ENCODE measurements at places on chromosomes 12 and 14.

GRCh38 chr12:89884952-89885351 lies 176.3 kb upstream of the ATP2B1 start:
- no peak for DNase-seq

DNA sequence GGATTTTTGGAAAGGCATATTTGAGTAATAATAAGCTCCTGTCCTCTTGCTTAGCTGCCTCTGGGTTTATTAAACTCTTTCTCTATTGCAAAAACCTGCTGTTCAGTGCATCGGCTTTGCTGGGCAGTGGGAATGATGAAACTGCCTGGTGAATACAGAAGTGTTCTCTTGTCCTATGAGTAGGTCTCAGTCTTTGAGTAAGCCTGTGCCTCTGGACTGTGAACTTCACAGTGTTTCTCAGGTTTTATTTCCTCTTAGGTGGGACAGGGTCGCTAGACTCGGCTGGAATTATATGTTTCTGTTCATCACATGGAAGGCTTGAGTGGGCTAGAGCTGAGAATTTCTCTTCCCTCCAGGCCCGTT lies 46.4 kb downstream of the CRADD start:
- no peak for DNase-seq

DNA sequence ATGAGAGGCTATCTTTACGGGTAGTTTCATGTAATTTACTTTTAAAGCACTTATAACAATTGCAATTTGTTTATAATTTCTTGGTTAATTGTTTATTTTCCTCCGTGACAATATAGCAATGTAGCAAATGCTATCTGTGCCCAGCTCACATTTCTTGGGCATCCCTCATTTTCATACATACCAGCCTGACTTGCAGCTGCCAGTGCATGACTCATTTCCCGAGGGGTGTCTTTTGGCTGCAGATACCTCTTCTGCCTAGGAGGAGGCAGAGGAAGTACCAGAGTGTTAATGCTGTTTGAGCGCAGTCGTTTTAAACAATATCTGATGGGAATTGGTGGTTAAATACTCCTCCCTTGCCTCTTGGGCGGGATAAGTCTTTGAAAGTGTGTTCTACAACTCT lies 104.2 kb upstream of the ABCD2 start:
- peak; percentile 16 for DNase-seq

DNA sequence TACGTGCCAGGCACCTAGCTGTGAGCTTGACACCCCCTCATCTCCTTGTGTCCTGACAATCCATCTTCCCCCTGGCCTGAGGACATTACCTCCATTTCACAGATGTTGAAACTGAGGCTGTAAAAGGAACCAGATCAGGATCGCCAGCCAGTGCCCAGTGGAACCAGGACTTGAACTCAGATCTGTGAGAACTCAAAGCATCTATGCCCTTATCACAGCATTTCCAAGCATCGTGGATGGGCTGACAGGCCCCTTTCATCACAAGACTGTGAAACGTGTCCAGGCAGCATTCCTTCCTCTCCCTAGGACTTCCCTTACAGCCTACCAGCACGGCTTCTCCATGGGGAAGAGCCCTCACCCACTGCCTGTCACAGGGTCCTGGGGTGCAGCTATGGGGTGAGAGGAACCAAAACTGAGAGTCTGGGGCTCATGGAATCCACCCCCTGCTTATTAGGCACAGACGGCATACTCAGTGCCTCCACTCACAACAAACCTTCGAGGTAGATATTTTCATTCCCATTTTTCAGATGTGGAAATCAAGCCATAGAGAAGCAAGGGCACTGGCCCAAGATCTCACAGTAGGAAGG lies 26.9 kb downstream of the CMKLR1 start:
- DNase-seq: no peak

DNA sequence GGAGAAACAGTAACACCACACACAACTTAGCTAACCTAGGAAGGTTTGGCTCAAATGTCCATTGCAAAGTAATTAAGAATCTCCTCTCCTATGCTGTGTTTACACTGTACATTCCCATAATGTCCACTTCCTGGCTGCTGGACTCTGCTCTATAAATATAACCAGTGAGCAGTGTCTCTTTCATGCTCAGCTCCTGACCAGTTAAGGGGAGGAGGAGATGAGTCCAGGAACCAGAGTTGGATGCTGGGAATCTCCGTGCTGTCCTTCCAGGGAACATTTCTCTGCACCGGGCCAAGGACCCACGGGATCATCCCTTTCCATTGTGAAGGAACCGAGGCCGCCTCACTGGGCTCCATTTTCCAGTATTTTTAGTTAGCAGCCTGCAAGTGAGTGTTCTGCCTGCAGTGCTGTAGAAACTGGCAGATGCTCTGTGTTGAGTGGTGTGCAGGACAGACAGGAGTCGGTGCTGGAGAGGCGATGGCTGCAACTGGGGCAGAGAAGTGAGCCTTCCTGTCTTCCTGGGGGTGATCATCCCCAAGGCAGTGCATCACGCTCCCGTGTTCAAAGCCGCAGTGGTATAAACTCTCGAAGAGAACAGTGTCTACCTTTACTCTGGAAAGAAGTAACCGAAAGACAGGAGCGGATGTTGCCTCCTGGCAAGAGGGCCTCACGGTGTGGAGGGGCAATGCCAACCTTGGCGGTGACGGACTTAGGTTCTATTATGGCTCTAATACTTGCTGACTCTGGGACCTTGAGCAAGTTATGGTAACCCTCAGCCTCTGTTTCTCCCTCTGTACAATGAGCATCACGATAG lies 195.5 kb downstream of the CACNA1C start:
- DNase-seq: peak; percentile 67

DNA sequence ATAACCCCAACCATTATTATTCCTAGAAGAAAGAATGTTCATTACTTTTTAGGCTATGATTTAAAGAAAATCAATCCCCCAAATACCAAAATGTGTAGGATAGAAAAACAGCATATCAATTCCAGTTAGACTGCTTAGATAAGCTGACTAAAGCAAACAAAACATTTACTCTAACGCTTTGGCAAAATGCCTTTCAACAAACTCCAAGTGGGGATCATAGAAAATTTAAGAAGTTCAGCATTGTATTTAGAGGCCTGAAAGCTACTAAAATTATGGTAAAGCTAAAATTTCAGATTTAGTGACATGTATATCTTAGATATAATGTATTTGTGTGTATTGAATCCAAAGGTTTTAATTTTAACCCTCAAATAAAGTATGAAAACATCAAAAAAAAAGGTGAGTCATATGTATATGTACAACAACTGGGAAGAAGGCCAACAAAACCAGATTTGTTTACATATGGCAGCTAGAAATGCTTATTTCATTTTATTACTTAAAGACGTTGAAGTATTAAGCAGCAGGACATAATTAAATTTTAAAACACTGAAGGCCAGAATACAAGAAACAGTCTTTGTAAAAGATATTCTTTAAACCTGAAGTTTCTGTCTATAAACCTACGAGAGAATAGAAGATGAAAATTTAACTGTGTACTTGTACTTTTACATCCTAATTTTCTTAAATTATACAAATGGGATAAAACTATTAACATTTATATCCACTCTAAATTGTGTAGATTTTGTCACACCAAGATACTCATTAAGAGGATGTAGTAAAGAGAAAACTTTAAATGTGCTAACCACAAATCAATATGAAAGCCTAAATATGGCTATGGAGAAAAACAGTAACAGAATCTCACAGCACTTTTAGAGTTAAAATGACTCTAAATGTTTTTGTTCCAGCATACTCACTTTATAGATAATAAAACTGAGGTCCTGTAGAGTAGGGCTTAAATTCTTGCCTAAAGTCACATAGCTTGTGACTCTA lies 71.4 kb downstream of the SLC41A2 start:
- DNase-seq: peak; percentile 89

GRCh38 chr14:94364037-94364436 lies 24.4 kb downstream of the SERPINA1 start:
- DNase-seq: no peak

GRCh38 chr14:61934385-61934784 lies 172.2 kb downstream of the SNAPC1 start:
- peak; percentile 94 for DNase-seq

DNA sequence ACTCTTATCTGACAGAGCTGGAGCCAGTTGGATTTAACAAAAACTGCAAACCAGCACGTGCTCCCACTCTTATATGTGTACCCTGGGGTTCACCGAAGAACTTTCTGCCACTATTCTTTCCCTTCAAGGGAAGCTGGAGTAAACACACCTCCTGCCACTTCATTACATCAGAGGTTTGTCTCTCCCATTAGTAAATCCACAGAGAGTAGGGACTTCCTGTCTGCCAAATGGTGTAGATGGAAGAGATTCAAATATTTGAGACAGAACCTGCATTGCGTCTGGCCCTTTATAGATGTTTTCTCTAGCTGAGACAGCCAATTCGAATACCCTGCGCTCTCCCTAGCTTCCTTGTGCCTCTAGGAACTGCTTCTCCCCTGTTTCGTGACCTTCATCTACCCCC lies 29.1 kb upstream of the AEBP2 start:
- no peak for DNase-seq

DNA sequence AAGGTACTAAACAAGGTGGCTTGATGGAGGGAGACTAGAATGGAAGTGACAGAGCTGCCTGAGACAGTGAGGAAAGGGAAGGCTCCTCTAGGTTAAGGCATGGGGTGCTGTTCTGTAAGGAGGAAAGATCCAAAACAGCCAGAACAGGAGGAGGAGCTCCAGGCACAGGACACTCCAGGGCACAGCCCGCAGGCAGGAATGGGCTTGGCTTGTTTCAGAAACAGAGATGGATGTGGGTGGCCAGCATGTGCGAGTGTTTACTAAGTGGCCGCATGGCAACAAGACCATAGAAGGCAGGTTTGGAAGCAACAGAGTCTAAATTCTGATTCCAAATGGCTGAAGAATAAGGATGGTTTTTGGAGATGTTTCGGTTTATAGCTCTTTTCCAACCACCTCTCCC lies 889.1 kb downstream of the AACS start:
- DNase-seq: no peak

DNA sequence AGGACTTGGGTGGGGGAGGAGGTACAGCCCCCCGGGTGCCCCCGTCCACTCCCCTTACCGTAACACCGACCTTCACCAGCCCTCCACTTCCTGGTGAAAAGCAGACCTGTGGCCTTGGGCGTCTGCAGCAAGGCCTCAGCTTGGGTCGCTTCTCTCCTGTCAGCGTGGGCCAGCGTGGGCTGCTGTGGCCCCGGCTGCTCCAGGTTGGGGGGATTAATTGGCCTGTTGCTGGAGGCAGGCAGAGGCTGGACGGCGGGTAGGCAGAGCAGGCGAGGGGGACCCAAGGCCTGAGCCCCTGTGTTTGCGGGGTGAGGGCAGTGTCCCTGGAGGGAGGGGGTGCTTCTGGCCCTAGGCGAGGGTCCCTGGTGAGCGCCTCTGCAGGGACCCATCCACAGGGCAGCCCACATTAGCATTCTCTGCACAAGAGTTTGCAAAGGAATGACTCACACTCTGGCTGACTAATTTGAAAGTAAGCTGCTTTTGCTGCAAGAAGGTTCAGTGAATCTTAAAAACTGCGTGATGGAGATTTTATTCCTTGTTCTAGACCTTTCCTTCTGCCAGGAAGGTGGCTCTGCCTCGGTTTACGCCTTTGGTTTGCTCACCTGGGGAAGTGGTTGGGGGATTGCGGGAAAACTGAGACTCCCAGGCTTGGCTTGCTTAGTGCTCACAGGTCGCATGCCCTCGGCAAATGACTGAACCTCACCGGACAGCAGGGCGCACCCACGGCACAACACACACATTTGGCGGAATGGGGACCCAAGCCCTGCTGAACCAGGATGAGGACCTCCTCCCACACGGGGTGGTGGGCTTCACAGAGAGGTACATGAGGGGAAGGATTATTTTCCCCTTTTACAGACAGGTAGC lies 37.9 kb upstream of the DLK1 start:
- peak; percentile 39 for DNase-seq

DNA sequence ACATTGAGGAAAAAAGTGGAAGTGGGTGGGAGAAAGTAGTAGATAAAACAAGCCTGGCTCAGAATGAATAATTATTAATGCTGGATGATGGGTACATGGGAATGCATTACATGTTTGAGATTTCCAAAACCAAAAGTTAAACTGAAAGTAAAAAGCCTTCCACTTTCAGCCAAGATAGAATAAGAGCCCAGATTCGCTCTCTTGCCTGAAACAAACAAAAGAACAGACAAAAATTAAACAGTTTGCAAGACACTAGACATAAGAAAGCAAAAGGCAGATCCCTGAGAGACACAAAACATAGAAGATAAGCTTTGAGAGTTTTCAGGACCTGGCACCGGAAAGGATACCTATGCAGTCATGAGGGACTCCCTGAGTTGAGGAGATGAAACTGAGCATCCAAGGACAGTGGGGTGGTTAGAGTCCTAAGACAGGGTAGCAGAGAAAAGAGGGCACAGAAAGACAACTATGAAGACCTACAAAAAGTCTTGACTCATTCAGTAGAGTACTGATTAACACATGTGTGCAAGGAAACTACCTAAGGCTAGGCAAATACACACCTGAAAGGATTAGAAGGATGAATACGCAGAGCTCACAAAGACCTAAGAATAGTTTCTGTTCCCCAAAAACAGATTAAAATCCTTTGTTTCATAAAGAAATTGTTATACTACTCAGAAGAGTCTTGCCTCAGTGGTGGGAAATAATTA lies 54.1 kb downstream of the CEP83 start:
- DNase-seq: no peak

DNA sequence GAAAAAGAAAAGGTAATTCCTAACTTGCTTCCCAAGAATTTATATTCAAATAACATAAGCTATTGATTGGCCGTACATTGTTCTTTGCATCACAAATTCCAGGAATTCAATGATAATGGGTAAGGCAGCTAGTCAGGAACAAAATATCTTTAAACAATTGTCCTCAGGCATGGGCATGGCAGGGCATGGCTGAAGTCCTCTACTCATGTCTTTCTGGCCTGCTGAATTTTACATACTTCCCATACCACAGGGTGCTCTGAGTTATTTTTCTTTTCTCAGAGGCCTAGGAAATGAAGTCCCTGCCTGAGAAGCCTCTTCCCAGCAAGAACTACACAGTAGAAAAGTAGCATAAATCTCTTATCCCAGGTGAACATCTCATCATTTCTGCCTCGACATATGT lies 15.1 kb upstream of the DRAM1 start:
- no peak for DNase-seq

DNA sequence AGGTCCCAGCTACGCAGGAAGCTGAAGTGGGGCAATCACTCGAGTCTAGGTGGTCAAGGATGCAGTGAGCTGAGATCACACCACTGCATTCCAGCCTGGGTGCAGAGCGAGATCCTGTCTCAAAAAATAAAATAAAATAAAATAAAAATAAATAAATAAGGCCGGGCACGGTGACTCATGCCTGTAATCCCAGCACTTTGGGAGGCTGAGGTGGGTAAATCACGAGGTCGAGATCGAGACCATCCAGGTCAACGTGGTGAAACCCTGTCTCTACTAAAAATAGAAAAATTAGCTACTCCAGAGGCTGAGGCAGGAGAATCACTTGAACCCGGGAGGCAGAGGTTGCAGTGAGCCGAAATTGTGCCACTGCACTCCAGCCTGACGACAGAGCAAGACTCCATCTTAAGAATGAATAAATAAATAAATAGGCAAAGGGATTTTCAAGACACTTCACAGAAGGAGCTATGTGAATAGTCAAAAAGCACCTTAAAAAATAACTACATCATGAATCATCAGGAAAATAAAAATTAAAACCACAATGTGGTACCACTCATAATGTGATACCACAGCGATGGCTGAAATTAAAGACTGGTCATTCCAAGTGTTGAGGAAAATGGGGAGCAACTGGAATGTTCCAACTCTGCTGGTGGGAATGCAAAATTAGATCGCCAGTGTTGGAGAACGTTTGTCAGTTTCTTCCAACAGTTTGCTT lies 92.9 kb upstream of the TBX3 start:
- DNase-seq: peak; percentile 75

GRCh38 chr12:48151103-48151771 lies 6.1 kb downstream of the ASB8 start:
- DNase-seq: no peak

- DNase-seq: no peak
Measured at GRCh38 chr12:47739297-47739696, 14.0 kb upstream of the ENDOU start.

All from foreskin fibroblast (primary cell).